GM12878 (cell line): ENCODE measurements at places on chromosomes 3 and 15.
A peak's percentile ranks its signal among the peaks of the same experiment; 100 is the strongest.

DNA sequence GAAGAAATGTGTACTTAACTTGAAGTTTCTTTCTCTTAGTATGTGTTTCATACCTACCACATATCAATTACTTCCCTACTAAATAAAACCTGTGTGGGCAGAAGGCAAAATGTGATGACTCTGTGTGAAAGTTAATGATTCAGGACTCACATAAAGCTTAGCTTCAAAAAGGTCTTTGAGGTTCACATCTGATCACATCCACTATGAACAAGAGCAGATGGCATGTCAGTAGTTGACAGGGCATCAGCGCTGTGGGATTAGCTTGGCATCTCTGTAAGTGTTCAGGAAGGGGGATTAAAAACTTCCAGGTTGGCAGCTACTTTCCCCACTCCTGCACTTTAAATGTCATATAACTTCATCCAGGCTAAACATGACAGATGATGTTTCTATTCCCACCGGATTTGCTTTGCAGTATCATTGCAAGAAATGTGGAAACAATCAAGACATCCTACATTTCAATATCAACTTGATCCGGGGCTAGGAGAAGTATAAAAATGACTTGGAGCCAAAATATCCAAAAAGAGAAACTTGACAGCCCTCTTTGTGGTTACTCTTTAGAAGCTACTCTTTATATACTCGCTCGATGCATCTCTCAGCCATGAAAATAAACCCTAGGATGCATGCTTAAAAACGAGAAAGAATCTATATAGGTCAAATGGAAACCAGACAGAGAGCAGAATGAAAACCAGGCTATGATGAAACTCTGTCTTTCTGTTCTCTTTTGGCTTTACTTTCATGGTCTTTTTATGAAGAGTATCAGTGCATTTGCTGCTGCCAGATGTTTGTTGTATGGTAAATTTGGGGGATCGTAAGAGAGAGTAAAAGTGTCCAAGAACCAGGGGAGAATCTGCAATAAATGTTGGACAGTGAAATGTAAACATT, 273.1 kb upstream of the ALCAM start:
- DNase-seq = no peak

- no peak for DNase-seq
These were observed 1.6 kb downstream of the ANKRD63 start for GRCh38 chr15:40281057-40281800.

DNA sequence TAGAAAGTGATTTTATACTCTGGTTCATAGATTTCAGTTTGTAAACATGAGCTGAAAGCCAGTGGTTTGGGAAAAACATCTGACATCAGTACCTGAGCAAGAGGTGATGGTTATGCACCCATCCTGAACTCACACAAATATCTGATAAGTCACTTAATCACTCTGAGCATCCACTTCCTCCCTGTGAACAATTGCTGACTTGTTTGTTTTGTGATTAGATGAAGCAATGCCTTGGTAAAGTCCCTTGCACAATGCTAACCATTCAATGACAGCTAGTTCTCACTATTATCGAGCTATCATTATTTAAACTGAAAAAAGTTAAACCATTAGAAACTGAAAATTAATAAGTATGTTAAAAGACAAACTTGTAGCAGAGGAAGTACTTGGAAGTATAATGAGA, 303.0 kb downstream of the PLOD2 start:
- peak; percentile 4 for DNase-seq

DNA sequence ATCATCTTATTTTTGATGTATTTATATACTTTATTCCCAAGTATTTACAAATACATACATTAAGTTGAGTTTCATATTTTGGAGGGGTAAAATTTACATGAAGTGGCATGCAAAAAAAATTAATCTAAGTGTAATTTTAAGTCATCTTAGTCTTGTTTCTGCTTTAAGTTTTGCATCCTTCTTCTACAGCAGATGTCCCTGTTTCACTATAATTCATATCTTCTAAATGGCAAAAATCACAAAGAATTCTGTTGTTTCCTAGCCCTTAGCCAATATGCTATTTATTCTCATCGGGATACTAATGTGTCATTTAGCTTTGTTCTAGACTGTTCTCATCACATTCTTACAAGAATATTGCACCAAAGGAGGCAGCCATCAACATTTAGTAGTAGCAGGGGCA, 831.9 kb downstream of the GBE1 start:
- DNase-seq = no peak

- no peak for DNase-seq
These were observed 570.4 kb downstream of the SI start for GRCh38 chr3:164507886-164508285.
